ENCODE measurements at places on chromosomes 2 and 18.
A peak's percentile ranks its signal among the peaks of the same experiment; 100 is the strongest.

- DNase-seq, result peak; percentile 36
Observed at GRCh38 chr2:206260188-206261012, 14.1 kb upstream of the ZDBF2 start.

- no peak for DNase-seq
Observed at GRCh38 chr18:79317703-79318102, 78.0 kb upstream of the NFATC1 start.

DNA sequence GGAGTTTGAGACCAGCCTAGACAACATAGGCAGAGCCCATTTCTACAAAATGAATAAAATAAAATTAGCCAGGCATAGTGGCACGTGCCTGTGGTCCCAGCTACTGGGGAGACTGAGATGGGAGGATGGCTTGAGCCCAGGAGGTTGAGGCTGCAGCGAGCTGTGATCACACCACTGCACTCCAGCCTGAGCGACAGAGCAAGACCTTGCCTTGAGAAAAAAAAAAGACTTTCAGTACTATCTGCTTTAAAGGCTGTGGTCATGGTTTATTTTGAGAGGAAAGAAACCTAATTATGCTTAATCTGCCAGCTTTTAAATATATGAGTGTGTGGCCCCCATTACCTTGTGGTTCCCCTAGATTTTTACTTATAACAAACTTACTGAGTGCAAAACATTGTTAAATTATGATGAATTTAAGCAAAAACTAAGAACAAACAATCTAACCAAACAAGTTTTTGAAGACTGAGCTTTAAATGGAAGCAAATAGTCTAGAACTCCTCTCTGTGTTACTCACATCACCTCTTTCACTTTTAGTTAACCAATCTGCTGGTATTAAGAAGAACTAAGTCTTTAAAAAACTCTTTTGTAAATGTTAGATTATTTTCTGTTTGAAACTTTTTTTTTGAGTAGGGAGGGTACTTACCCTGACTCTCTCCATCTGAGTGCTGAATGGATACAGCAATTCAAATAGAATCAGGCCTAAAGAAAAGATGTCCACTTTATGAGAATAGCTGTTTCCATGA, 65.4 kb downstream of the EIF2AK3 start:
- no peak for DNase-seq

DNA sequence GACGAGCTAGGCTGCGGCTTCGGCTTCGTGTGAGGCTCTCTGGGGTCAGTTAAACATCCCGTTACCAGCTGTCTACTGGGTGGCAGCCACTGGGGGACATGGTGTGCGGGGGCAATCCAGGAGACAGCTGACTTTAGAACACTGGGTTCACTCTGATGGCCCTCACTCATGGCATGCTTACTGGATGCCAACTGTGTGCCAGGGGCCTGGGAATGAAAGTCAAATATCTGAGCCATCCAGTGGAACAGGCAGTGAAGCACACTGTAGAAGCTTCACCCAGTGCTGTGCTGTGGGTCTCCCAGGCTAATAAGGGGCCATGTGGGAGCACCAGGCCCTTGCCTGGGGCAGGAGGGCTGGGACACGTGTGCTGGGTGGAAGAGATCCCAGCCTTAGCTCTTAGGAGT, 48.3 kb downstream of the GLI2 start:
- no peak for DNase-seq

All from RWPE1 (cell line).